ENCODE measurements at places on chromosomes 2 and 18. TPM values are rescaled to one million over a fixed set of nuclear protein-coding genes. Genes with fewer than 3 reads are reported as not detected.

- ATAC-seq: no peak
Measured at GRCh38 chr18:14124689-14125088, 7.5 kb downstream of the ZNF519 start.

DNA sequence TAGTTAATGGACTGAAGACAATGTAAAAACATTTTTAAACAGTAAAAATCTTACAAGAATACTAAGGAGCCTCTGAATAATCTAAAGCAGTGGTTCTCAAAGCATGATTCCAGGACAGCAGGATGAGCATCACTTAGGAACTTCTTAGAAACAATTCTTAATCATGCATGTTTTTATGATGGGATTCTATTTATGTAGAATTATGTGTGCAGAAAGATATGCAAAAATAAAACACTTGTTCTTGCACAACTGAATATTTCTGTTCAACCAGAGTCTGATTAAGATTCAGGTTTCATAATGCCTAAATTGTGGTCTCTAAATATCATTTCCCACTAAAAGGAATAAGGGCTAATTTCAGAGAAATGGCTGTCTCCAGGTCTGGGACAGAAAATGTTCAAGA, 69.2 kb upstream of the MTIF2 start:
- no peak for ATAC-seq

HJURP gene
- total RNA-seq: not detected

DNA sequence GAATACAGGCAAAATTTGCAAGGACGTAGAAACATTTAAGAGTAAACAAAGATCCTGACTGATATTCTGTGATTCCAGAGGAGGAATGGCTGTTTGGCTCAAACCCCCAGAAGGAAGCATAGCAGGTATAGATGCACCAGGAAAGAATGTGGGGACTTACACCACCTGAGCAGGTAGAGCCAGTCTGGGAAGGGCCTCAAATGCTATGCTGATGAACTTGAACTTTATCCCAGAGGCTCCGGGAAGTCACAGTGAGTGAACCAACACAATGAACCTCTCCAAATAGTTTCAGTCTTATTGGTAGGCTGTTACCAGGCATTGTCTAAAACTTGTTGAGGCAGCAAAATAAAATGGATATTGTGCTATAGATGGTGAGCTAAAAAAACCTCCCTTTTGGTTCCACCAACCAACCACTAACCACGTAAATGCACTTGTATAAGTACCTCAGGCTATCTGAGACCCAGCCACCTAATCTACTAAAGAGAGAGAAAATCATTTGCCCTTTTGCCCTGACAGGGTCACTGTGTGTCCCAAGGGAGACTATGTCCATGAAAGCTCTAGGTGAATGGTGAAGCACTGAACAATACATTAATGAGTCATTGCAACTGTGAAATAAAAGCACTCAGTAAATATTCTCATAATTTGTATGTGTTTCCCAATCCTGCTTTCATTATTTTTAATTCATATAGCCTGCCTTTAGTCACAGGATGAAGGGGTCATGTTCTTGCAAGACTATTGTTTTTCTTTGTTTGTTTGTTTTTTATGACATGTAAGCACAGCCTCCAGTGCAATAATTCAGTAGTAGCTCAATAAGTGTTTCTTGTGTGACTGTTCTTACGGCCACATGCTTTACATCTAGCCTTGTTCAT, 911.6 kb downstream of the EPHA4 start:
- ATAC-seq: no peak

GRCh38 chr2:97769308-97769707, 55.9 kb downstream of the ZAP70 start:
- no peak for ATAC-seq

SLC9A2 gene
- total RNA-seq: not detected

WDR54 gene
- 4.2 TPM for total RNA-seq

DNA sequence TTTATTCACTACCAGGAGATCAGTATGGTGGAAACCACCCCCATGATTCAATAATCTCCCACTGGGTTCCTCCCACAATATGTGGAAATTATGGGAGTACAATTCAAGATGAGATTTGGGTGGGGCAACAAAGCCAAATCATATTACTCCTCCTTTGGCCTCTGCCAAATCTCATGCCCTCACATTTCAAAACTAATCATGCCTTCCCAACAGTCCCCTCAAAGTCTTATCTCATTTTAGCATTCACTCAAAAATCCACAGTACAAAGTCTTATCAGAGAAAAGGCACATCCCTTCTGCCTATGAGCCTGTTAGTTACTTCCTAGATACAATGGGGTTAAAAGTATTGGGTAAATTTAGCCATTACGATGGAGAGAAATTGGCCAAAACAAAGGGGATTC, 989.5 kb upstream of the CNTNAP5 start:
- no peak for ATAC-seq

DOK6 gene
- total RNA-seq: 3.4 TPM

GRCh38 chr2:234309431-234309830, 187.4 kb downstream of the ARL4C start:
- no peak for ATAC-seq

SLC14A1 gene
- total RNA-seq: 0.62 TPM

GRCh38 chr2:152569186-152569585, 148.1 kb downstream of the PRPF40A start:
- ATAC-seq: no peak

PFN4 gene
- total RNA-seq: not detected

DNA sequence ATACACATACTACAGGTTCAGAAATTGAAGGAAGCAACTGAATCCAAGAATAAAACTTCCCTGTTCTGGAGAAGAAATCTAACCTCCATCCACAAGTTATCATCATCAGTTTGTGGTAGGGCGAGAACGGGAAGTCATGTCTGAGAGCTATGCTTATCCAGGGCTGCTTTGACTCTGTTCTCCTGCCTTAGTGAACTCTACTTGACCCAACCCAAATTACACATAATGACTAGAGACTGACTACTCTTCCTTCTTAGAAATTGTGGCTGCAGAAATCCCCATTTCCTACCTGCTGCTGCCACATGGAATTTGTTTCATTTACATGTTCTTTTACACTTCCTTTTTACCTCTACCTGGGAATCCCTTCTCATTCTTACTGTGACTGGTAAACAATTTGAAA, 1102.6 kb upstream of the PIK3C3 start:
- no peak for ATAC-seq

CTAGE1 gene
- total RNA-seq: not detected

DNA sequence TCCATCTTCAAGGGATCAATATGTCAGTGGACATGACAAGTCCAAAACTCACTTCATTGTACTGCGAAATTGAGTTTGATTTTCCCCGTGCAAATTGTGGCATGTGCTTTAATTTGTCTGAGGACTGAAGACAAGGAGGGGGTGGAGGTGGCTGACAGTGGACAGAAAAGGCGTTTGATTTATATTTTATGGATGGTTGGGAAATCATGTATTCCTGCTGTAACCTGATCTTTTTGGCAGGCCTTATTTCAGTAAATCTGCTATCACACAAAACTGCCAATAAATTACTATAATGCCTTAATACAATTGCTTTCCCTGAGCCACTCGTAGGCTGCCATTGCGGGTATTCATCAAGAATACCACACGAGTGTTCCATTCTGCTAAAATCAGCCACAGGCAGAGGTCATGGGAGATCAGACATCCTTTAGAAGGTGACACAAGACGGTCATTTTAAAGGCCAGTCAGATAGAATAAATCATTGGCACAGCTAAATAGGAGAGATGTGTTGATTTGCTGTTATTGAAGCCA, 720.5 kb downstream of the MBD2 start:
- ATAC-seq: no peak

GRCh38 chr2:49796266-49796665, 642.0 kb upstream of the FSHR start:
- ATAC-seq: no peak

GRCh38 chr2:138763971-138764370, 16.2 kb downstream of the NXPH2 start:
- no peak for ATAC-seq

HRH4 gene
- 0.15 TPM for total RNA-seq

DNA sequence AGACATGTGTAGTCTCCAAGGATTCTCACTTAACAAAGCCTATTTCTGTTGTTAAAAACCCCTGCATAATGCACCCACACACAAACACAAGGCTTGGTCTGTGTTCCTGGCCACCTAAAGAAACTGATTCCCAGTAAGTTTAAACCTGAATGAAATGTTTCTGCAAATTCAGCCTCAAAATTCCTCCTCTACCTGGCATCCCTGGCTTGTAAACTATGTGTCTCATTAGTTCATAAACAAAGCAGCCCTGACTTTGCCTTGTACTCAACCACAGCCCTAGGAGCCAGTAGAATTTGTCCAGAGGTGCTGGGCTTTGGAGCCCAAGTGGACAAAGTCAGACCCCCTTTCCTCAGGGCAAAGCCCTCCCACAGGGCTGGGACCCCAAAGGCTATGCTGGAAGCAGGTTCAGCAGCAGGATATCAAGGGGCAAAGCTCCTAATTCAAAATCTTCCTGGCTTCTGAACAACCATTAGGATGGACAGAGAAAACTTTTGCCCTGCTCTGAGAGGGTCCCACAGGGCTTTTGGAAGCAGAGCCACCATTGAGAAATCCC, 2.6 kb upstream of the HOXD13 start:
- no peak for ATAC-seq

ASB1 gene
- total RNA-seq: 38.8 TPM

GRCh38 chr2:62698653-62699052, 6.9 kb upstream of the EHBP1 start:
- ATAC-seq: no peak

DNA sequence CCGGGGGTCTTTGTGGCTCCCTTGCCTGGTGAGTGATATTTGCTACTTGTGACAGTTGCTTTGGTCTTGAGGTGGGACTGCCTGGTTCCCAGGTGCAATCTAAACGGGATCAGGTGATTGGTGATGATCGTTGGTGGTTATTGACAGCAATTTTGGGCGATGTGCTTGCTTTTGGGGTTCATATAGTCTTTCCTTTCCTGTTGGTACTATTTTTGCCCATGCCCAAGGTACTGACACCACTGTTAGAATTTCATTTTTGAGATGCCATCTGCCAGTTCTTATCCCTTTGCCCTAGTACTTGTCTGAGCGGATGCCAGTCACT, 573 bp downstream of the WDR7 start:
- no peak for ATAC-seq

DNA sequence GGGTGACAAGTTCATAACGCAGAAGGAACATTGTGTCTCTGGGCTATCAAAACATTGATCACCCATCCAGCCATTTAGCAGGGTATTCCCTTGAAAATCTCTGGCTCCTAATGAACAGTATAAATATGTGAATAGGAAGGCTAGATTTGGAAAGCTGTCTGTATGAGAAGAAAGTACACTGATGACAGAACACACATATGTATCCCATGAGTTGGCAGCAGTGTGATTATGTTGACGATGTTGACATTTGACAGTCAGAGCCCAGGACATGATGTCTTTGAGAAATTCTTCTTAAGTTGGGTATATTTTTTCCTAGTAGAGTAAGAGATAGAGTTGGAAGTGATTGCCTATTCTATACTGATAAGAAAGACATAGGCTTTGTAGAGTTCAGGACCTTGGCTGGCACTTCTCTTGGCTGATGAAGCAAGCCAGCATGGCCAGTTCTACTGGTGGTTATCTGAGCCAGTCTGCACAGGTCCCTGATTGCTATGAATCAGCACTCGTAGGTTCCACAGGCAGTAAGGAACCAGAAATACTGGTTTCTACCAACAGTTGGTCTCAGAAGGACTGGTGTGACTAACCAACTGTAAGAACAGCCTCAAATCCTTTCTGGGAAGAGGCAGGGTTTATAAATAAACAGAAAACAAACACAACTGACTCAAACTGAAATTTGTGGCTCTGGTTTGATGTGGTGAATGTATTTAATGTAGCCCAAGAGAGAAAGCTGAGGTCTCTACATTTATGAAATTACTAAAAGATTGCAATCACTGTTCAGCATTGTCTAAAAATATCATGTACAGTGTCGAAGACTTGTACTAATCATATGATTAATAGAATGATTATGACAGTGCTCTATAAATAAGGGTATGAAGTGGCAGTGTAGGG, 43.9 kb upstream of the RAPH1 start:
- ATAC-seq: no peak

GRCh38 chr2:157559061-157559460, 69.6 kb downstream of the ACVR1C start:
- ATAC-seq: no peak

DNA sequence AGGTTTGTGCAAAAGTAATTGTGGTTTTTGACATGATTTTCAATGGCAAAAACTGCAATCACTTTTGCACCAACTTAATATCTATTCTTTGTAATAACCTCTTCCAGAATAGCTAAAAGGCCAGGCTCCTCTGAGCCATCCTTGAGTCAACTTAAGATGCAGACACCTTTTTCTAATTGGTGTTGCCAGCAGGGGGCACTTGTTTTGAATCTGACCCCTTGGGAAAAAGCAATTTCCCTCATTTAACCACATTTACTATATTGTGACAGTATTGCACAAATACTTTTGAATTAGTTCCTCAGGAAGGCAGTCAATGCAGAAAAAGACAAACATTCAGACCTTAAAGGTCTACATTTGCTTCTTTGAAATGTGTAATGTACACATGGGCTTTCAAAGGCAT, 78.6 kb upstream of the GALNT5 start:
- ATAC-seq: no peak

GRCh38 chr2:74655579-74655978, 1.5 kb downstream of the SEMA4F start:
- no peak for ATAC-seq

DNA sequence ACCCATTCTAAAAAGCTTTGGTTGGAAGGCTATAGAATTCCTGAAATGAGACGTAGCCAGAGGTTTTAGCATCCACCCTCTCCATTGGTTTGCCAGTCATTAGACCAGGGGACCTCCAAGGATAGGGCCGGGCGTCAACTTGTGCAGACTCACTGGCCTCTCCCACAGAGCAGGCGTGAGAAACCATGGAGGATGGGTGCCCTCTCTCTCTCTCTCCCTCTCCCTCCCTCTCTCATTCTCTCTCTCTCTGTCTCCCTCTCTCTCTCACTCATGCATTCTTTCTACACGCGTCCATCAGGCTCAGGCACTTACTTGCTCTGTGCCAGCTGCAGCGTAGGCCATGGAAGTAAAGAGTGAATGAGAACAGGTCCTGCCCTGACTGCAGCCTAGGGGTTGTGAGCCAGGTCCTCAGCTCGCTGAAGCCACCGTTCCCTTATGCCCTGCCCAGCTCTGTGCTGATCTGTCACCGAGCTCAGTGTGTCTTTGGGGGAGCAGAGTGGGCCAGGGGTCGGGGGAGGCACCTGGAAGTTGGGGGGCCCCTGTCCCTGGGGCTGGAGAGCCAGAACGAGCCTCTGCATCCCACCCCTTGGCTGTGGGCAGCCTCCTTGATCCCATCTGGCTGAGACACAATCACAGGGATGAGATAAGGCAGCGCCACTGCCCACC, 304.4 kb upstream of the HS6ST1 start:
- ATAC-seq: no peak

GRCh38 chr18:58842978-58843687, 21.5 kb upstream of the ZNF532 start:
- ATAC-seq: no peak

DNA sequence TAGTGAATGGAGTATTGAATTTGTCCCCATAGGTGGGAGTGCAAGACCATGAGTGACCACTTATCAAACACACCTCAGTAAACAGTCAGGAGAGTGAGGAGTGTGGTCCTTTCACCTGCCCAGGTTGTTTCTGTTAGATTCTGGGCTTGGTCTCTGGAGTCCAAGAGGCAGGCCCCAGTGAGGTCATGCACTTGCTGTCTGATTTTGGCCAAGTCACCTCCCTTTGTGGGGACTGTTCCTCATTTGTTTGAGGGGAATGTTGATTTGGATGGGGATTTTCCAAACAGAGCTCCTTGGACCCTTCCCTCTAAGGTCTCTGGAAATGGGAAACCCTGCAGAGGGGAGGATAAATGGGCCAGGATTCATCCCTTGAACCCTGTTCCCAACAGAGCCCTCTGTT, 7.3 kb downstream of the IL1RN start:
- no peak for ATAC-seq

- ATAC-seq: no peak
Measured at GRCh38 chr2:20622296-20622686, 28.6 kb downstream of the HS1BP3 start.

ZNF142 gene
- total RNA-seq: 10.8 TPM

KIF1A gene
- total RNA-seq: 2.3 TPM

Measured in gastroesophageal sphincter (tissue), 4 donors.